Adipocyte (in vitro differentiated cells): ENCODE measurements at places on chromosomes 7 and 10.

DNA sequence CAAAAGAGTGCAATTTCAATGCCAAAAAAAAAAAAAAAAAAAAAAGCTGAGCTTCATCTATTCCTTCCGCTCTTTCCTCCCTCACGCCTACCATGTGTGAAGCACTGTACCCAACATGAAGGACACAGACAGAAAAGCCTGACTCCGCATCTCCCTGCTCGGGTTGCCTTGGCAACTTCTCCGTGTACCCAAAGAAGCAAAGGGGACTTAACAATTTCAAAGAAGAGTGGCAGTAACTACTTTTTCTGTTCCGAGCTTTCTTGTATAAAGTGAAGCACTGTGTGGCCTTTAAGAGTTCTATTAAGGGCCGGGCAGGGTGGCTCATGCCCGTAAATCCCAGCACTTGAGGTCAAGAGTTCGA, 177.7 kb downstream of the PRKCQ start:
- no peak for DNase-seq

GRCh38 chr7:112280267-112280666, 73.8 kb downstream of the ZNF277 start:
- no peak for DNase-seq

DNA sequence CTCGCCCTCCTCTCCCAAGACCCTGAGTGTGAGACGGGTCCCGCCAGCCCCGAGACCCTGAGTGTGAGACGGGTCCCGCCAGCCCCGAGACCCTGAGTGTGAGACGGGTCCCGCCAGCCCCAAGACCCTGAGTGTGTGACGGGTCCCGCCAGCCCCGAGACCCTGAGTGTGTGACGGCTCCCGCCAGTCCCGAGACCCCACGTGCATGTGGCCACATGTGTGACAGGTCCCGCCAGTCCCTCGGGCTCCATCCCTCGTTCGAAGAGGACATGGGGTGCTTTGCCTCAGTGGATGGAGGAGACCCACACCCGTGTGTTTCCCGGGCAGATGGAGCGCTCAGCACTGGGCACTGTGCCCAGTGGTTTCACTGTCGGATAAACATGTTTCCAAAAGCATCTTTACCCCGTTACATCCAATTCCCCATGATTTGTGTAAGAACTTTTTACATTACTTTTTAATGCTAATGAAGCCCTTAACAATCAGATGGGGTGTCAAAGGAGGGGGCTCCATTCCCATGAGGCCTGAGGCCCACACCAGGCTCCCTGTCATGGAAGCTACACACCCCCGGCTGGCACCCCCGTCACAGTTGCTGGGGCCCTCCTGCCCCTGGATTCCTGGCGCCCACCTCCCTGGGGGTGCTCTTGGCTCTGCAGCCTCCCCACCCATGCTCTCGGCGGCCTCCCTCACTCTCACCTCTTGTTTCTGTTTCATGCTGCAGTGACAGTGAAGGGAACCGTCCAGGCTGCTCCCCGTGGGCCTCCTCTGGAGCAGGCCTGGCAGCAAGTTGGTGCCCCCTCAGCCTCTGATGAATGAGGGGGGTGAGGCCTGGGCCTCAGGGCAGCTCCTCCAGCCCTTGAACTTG, 48.5 kb upstream of the CFAP46 start:
- no peak for DNase-seq

- no peak for DNase-seq
These were observed 46.0 kb downstream of the SH2D4B start for GRCh38 chr10:80583685-80584084.

DNA sequence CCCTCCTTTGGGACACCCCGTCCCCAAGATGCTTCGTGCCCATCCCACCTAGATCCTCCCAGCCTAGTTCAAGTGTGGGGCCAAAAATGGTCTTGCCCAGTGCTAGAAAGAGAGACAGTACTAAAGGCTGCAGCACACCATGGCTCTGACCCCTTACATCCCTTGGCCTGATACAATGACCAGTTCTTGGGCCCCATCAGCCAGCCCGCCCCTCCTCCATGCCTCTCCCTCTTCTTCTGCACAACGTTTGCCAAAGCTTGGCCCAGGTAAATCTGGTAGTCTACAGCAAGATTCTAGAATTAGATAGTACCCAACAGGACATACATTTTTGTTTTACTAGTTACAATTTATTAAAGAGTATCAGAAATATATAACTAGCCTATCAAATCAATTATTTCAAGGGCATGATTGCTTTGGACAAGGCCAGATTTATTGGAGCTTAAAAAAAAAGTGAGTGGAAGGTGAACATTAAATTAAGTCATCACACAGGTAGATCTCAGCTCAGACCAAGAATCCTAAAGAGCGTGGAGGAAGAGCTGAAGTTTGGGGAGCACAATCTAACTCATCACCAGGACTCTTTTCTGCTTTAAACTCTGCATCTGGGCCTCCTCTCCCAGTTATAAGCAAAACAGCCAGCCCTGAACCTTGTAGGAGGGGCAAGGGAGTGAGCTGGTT, 69.8 kb downstream of the ZMIZ1 start:
- DNase-seq, result no peak

- DNase-seq, result no peak
These were observed 320.3 kb downstream of the SFMBT2 start for GRCh38 chr10:7090529-7090928.

GRCh38 chr10:59779756-59780533, 26.7 kb upstream of the MRLN start:
- DNase-seq, result no peak

DNA sequence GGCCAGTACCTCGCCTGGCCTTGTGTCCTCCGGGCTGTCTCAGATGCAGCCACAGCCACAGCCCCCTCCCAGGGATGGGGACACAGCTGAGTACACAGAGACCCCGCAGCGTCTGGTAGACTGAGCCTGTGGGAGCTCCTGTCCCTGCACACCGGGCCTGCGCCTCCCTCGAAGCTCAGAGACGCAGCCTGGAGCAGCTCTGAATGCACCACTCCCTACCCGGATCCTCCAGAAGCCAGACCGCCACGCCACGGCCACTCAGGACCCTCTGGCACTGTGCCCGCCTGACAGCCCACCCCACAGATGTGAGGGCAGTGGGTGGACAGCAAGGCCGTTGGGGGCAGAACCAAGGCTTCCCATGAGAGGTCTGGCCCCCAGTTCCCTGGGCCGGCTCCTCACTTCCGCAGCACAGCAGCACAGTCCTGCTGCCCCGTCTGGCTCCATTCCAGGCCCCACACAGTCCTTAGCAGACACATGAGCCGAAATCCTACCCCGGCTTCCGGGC, 40.8 kb downstream of the PAPOLB start:
- no peak for DNase-seq

DNA sequence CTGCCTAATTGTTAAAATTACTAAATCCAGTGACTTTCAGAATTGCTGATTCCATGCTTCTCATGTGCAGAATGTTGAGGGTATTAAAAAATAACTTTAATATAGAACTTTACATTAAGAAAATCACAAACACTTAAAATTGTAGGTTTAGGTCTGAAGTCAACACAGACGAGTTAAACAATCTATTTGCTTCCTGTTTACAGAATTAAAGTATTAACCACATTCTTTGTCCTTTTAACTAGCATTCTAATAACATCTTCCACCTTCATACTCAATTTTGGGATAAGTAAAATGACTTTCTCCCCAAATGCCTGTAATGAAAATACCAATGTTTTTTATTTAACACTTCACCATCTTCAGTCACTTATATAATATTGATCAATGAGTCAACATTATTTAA, 2.2 kb downstream of the ITGB1 start:
- DNase-seq, result no peak

DNA sequence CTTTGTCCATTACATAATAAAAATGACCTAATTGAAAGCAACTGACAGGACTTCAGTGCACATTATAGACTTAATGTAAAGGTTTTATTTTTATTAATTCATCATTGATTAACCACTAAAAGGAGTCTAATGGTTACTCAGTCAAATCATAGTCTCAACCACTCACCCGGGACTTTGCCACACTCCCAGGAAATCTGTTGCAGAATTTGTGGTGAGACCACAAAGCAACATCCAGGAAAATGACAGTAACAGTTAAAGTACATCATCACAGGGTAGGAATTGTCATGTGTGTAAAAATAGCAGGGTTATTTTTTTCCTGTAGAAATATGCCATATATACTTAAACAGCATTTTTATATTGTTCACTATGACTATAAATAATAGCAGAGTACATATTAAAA, 6.3 kb upstream of the HGF start:
- DNase-seq, result no peak

DNA sequence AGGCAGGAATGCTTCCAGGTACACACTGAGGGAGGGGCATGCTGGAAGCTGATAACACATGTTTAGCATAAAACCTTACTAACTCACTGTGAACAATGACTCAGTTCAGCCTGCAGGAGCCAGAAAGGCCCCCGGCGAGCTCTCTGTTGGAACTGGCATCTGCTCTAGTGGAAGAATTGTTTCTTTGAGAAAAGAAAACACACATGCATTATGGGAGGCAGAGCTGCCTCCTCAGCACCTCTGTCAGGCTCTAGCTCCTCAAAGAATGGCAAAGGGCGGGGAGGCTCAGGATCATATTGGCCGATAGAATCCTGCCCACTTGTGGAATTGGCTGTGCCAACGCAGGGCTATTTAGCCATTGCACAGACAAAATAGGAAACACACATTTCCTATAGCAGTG, 338.3 kb downstream of the CXCL12 start:
- peak; percentile 75 for DNase-seq

- DNase-seq, result no peak
These were observed 1149.5 kb upstream of the POT1 start for GRCh38 chr7:126079151-126079550.

DNA sequence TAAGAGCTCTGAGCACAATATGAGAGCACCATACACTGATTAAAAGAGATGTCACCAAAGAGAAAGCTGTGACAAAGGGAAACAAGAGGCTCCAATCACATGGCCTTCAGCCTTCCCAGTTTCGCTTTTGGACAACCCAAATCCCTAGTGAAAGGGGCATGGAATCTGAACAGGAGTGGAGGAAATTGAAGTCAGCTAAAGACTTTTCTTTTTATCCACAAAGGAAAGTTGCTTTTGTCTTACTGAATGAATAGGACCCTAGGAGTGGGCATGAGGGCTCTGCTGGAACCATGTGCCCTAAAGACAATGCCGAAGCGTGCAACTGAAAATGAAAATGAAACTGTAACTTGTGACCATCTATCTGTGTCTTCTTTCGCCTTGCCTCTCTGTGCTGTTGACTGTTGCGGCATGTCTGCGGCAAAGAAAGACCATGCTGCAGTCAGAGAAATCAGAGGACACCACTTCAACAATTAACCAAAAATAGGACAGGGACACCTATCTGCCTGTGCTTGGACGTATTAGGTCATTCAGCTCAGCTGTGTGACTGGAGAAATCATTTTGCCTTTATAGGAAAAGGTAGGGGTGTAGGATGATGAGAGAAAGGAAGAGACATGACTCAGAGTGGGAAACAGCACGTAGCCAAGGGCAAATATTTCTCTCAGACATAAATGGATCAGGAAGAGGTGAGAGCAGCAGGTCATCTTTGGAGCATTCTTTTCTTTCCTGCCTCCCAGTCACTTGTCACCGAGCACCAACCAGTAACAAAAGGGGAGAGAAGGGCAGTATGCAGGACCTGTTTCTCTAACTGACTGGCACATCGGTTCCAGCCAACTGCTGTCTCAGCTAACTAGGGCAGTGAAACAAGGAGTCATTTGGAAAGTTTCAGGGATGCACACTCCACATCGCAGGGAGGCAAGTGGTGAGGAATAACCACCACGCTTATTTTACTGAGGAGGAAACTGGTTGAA, 12.3 kb downstream of the CAV2 start:
- DNase-seq, result no peak

- DNase-seq, result no peak
These were observed 203.6 kb downstream of the MACC1 start for GRCh38 chr7:20013536-20013935.

DNA sequence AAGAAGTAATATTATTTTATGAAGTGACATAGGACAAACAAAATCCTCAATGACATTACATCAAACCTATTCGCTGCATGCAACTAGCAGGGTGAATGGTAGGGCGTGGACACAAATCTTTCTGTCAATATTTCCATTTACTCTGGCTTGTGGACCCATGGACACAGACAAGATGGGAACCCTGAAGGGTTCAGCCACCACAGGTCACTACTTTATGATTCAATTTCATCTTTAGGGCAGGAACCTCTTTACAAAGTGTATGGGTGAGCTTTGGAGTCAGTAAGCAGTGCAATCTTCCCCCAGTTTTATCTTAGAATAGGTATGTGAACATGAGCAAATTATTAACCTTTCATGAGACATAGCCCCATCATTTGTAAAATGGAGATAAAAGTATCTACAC, 982.4 kb upstream of the LRRTM3 start:
- DNase-seq, result no peak

GRCh38 chr7:96040250-96040772, 268.0 kb downstream of the DYNC1I1 start:
- DNase-seq, result no peak
